ENCODE measurements at places on chromosomes 12 and 14. TPM values are rescaled to one million over a fixed set of nuclear protein-coding genes. Genes with fewer than 3 reads are reported as not detected.
A peak's percentile ranks its signal among the peaks of the same experiment; 100 is the strongest.

Gene PAPLN
- total RNA-seq: 4.8 TPM

Gene RNU4-1
- total RNA-seq: under 0.01 TPM

Gene PROX2
- total RNA-seq: not detected

Gene STYK1
- total RNA-seq: 5.0 TPM

Gene DNAH10
- total RNA-seq: 0.90 TPM

Gene BBS10
- 32.8 TPM for total RNA-seq

Gene RBP5
- 2.6 TPM for total RNA-seq

Gene CHGA
- 3.8 TPM for total RNA-seq

GRCh38 chr14:61511558-61511948 is 183.8 kb upstream of the HIF1A start:
- no peak for DNase-seq

DNA sequence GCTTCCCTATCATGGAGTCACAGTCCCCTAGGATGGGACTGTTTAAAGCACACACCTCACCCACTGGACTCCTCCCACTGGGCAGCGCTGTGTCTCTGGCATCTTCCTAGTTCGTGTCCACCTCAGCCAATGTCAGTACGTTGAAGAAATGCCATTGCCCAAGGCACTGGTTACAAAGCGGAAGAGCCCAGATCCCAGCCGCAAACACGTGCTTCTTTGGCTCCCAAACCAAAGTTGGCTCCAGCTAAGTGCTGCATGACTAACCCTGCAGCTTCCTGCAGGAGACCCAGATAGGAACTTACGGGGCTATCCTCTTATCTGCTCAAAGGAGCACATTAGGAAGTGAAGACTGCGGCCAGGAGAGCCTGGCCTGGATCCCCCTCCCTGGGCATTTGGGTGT is 9.3 kb downstream of the SYNE3 start:
- no peak for DNase-seq

GRCh38 chr14:92456215-92457015 is 57.2 kb upstream of the RIN3 start:
- peak; percentile 17 for DNase-seq

- no peak for DNase-seq
Measured at GRCh38 chr12:132321321-132322118, 7.9 kb downstream of the GALNT9 start.

DNA sequence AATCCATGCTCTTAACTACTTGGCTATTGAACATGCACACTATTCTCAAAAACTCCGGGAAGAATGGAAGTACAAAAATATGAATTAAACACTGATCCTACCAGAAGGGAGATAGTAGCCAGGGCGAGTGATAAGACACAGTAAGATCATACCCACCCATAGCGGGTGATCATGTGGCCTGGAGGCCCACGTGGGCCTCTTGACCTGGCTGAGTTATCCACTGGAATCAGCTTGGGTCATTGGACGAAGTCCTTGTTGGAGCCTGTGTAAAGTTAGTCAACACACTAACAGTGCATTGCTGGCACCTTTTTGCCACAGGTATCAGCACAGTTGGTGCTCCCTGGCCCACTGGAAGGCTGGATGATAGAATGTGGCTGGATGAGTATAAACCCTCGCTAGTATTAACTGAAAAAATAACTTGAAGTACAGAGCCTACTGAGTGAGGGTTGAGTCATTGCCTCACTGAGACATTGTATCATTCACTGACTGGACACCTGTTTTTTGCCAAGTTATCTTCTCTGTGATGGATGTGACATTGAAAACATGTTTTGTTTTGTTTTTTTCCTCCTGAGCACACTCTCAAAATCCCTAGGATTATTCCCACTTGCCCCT is 149.2 kb upstream of the FUT8 start:
- DNase-seq: no peak

GRCh38 chr12:113416091-113416754 is 6.0 kb upstream of the SDSL start:
- no peak for DNase-seq

DNA sequence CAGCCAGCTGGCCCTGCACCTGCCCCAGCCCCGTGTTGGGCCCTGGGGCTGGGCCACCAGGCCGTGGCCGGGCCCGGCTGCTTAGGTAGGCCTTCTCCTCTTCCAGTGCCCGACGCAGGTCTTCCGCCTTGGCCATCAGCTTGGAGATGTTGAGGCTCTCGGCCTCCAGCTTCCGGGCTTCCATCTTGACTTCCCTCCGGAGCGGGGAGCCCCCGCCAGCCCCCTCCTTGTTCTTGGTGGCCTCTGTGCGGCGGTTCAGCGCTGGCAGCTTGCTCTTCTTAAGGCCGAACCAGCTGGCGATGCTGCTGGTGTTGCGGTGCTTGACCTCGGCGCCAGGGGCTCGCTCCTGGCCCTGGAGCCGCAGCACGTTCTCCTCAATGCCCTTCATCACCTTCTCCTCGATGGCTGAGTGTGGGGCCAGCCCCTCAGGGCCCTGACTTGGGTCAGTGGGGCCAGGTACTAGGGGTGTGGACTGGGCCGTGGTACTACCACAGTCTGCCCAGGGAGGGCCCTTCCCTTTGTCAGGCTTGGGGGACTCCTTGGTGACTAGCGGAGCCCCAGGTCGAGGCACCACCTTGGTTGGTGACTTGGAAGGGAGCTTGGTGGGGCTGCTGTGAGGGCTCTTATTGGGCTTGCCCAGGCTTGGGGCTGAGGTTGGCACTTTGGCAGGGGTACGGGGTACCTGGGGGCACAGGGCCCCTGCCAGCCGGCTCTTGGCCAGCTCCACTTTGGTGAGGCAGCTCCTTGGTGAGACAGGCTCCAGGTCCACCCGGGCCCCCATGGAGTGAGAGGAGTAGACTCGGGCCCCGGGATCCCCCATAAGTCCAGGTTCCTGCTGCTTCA is 33.2 kb downstream of the NCKAP5L start:
- no peak for DNase-seq

- no peak for DNase-seq
Measured at GRCh38 chr14:74618078-74618952, 6.3 kb upstream of the LTBP2 start.

GRCh38 chr14:57999471-57999870 is 133.6 kb upstream of the SLC35F4 start:
- no peak for DNase-seq

- no peak for DNase-seq
Measured at GRCh38 chr14:24673059-24673458, 39.1 kb upstream of the GZMB start.

DNA sequence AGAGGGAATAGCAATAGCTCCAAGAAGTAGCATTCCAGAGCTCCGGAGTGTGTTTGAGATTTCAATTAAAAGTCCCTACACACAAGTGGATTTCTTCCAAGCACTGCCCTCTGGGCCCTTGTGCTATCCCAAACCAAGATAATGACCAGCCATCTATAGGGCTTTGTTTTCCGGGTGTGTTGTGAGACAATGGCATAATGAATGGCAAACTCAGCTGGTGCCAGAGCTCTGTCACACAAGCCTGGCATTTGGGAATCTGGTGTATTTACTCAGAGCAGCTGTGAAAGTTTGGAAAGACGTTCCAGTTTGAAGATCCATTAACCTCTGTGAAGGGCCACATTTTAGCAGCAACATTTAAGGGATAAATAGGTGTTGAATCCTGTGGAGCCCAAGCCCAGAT is 61.2 kb upstream of the TMTC2 start:
- no peak for DNase-seq

DNA sequence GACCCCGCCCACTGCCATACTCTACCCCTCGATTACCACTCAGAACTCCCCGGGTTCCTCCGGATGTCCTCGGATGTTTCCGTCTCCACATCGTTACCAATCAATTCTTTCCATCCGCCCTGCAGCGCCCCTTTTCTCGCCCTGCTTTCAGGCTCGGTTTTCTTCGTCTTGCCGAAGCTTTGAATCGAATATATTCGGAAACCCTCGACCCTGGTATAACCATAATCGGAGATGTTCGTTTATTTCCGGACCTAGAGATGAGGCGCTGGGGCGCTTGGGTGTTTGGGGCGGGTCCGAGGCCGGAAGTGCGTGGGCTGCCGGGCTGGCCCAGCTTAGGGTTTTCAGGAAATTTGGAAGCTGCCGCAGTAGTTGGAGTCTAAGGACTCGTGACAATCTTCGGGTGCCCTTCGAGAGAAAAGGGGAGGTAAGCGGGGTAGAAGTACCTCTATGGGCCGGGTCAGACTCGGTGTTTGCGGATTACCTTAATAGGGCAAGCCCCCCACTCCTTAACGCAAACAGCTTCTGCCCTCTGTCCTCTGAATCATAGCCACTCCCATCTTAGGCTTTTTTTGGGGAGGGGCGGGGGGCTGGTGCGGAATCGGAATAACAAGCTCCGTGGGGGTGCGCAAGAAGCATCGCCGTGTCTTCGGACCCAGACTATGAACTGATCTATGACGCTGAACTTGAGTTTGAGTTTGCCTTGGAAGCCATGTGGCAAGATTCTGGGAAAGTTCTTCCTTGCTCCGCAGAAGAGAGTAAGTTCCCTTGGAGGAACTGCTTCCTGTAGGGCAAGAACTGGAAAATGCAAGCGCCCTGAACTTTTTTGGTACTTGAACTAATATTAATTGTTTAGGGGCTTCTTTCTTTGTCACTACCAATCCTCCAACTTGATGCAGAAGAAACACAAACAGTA is at the start of gene C14orf119:
Gene C14orf119, plus strand, starts transcription at position 310 of the 913 bp plus-strand sequence. CDS start 2,154 bp downstream, outside the sequence.
- peak; percentile 100 for DNase-seq

All from urinary bladder (tissue), 4 donors.